ENCODE measurements at places on chromosomes 11 and 22. TPM values are rescaled to one million over a fixed set of nuclear protein-coding genes. Genes with fewer than 3 reads are reported as not detected.
A peak's percentile ranks its signal among the peaks of the same experiment; 100 is the strongest.

Gene EHD1
- polyA plus RNA-seq, result 90.6 TPM

Gene SLC6A5
- polyA plus RNA-seq, result not detected

Gene TEX54
- polyA plus RNA-seq, result 0.38 TPM

Gene GRAP2
- polyA plus RNA-seq, result 60.7 TPM

Gene SNX19
- 29.0 TPM for polyA plus RNA-seq

Gene OR6A2
- polyA plus RNA-seq, result not detected

Gene ZBTB16
- not detected for polyA plus RNA-seq

Gene DERL3
- polyA plus RNA-seq, result 52.4 TPM

Gene STK33
- 23.3 TPM for polyA plus RNA-seq

GRCh38 chr22:37139762-37140161 is 10.0 kb downstream of the IL2RB start:
- no peaks in the 10 kb centered on the region for H3K27me3 ChIP-seq
- no peak overlapping the region for H3K27ac ChIP-seq
- peaks cover 18% of the 10 kb centered on the region for H3K4me1 ChIP-seq
- DNase-seq, result no peak
- H3K36me3 ChIP-seq, result peaks cover 72% of the 10 kb centered on the region

DNA sequence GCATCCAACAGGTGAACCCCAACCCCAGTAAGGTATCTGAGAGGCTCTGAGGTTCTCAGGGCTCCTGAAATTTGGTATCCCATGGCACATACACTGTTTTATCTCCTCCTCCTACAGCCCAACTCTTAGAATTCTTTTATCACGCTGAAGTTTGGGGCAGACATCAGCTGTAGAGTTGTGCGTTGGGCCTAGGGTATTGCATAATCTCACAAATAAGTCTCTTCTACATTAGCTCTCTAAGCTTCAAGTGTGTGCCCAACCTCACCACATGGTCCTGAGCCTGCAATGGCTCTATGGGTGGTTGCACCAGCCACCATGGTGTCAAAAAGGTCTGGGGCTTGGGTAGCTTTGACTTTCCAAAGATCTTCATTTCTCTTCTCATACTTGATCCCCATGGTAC is 603.0 kb downstream of the BUD13 start:
- no peak overlapping the region for H3K27ac ChIP-seq
- no peak overlapping the region for H3K4me3 ChIP-seq
- DNase-seq, result no peak
- no peaks in the 10 kb centered on the region for H3K36me3 ChIP-seq
- H3K27me3 ChIP-seq, result no peaks in the 10 kb centered on the region
- H3K4me1 ChIP-seq, result no peaks in the 10 kb centered on the region

- no peaks in the 10 kb centered on the region for H3K4me1 ChIP-seq
- H3K36me3 ChIP-seq, result no peaks in the 10 kb centered on the region
- no peak overlapping the region for H3K4me3 ChIP-seq
- H3K27ac ChIP-seq, result no peak overlapping the region
- no peaks in the 10 kb centered on the region for H3K27me3 ChIP-seq
- DNase-seq, result no peak
Observed at GRCh38 chr11:95912902-95913560, 10.9 kb downstream of the MTMR2 start.

GRCh38 chr11:85590848-85591483 is 36.2 kb downstream of the DLG2 start:
- H3K27ac ChIP-seq, result no peak overlapping the region
- no peak for DNase-seq
- H3K27me3 ChIP-seq, result no peaks in the 10 kb centered on the region
- no peak overlapping the region for H3K4me3 ChIP-seq
- no peaks in the 10 kb centered on the region for H3K4me1 ChIP-seq

DNA sequence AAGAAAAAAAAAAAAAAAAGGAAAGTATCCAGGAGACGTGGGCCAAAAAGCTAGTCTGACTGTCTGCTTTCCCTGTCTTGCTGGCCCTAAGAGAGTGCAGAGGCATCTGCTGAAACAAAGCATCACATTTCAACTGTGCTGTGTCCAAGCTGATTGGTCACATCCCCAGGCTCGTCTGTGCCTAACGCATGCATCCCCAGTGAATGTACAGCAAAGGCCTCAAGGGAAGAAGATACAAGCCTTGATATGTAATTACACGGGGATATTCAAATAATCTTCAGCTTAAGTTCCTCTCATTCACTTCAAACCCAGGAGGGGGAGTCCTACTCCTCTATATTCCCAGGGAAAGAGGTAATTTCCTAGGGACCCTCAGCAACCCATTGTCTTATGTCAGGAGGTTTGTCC is 5.4 kb upstream of the SORL1 start:
- peak overlapping the region; percentile 76 for H3K27ac ChIP-seq
- no peak overlapping the region for H3K4me3 ChIP-seq
- DNase-seq, result no peak
- H3K27me3 ChIP-seq, result no peaks in the 10 kb centered on the region
- peaks cover 59% of the 10 kb centered on the region for H3K4me1 ChIP-seq

DNA sequence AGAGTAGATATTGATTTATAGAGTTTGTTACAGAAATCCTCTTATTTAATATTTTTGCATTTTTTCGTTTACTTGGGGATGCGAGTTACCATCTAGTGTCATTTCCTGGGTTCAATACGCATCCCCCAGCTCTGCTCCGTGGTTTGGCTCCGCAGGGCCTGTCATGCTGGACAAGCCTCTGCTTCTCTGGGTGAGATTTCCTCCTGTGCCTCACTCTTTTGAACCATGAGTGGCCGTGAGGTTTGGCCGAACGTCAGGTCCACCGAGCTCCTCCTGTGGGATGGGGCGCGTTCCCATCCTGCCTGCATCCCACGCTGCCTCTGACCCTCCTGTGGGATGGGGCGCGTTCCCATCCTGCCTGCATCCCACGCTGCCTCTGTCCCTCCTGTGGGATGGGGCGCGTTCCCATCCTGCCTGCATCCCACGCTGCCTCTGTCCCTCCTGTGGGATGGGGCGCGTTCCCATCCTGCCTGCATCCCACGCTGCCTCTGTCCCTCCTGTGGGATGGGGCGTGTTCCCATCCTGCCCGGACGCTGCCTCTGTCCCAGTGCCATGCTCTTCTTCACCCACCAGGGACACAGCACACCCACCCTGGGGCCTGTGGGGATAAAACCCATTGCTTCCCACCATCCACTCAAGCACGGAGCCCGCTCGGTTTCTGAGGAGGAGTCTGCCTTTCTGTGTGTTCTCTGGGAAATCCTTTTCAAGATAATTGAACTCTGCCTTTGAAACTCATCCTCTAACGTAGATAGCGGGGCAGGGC is 506.8 kb downstream of the BRD1 start:
- no peaks in the 10 kb centered on the region for H3K36me3 ChIP-seq
- no peak overlapping the region for H3K4me3 ChIP-seq
- DNase-seq, result no peak
- H3K4me1 ChIP-seq, result no peaks in the 10 kb centered on the region
- H3K27me3 ChIP-seq, result no peaks in the 10 kb centered on the region

DNA sequence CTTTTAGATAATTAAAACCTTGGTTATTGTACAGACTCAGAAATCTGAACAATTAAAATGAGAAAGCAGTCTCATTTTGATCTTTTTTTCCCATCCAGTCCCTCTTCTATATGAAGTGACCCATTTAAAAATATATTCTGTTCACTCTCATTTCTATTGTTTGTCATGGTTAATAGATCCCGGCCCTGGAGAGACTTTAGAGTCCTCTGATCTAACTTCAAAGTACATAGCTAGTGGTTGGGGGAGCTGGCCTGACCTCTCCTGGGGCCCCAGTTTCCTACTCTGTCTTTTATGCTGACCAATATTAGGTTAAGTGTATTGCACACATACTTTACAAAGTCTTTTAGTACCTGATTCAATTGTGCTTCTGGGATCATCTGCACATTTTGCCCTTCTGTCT is 13.5 kb downstream of the MRPL48 start:
- no peak for DNase-seq
- no peaks in the 10 kb centered on the region for H3K4me1 ChIP-seq
- no peaks in the 10 kb centered on the region for H3K27me3 ChIP-seq
- peaks cover 1% of the 10 kb centered on the region for H3K36me3 ChIP-seq
- no peak overlapping the region for H3K4me3 ChIP-seq
- no peak overlapping the region for H3K27ac ChIP-seq

DNA sequence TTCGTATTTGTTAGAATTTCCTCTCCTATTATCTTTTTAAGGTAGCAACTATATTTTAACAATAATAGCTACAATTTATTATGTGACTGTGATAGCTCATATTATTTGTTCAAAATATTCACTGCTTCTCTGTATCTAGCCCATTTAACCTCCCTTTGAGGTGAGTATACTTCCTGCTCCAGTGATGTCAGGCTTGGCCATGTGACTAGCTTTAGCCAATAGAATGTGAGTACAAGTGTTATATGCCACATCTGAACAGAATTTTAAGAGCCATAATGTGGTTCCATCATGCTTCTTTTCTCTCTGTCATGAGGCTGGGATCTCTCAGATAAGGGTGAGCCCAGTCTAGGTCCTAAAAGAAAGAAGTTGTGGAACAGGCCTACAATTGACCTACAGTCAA is 217.6 kb downstream of the TTC28 start:
- DNase-seq, result no peak
- H3K36me3 ChIP-seq, result no peaks in the 10 kb centered on the region

- H3K4me3 ChIP-seq, result peak overlapping the region; percentile 93
- no peaks in the 10 kb centered on the region for H3K27me3 ChIP-seq
- no peaks in the 10 kb centered on the region for H3K36me3 ChIP-seq
- H3K27ac ChIP-seq, result peak overlapping the region; percentile 85
- H3K4me1 ChIP-seq, result peaks cover 9% of the 10 kb centered on the region
Observed at GRCh38 chr11:119207415-119207960, 1.3 kb downstream of the CBL start.

DNA sequence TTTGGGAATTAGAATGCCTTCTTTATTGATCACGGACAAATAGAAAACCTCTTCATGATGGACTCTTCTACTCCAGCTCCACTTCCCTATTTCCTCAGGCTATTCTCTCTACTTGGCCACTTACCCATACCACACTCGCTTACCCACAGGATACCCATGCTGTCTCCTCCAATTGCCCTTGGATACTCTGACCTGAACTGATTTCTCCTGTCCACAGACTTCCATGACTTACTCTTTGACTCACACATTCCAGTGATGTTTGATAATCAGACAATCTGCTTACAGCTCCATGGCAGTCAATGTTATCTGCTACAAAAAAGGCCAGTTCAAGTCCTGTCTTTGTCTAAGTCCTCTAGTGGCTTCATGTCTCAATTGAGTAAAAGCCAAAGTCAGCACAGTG is 292.0 kb upstream of the CTSC start:
- H3K27me3 ChIP-seq, result no peaks in the 10 kb centered on the region
- no peaks in the 10 kb centered on the region for H3K4me1 ChIP-seq
- H3K4me3 ChIP-seq, result no peak overlapping the region
- DNase-seq, result no peak
- H3K27ac ChIP-seq, result no peak overlapping the region

DNA sequence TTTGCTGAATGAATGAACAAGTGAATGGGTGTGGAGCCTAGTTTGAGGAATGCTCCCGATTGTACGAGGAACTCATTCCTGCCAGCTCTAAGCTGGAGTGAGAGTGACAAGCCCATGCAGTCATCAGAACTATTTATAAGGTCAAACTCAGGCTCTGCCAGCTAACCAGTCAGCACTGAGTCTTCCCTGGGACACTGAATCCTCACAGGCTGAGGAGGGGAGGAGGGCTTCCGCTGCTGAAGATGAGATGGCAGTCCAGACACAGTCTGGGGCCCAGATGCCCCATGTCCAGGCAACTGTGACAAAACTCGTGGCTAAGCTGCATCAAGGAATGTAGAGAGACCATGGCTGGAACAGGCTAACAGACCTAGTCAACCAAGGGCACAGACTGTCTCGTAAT is 4.0 kb downstream of the LRP4 start:
- H3K4me1 ChIP-seq, result peaks cover 6% of the 10 kb centered on the region
- peaks cover 6% of the 10 kb centered on the region for H3K27me3 ChIP-seq
- H3K4me3 ChIP-seq, result no peak overlapping the region
- H3K27ac ChIP-seq, result no peak overlapping the region
